ENCODE measurements at places on chromosomes 11 and 22. TPM values are rescaled to one million over a fixed set of nuclear protein-coding genes. Genes with fewer than 3 reads are reported as not detected.

GRCh38 chr11:110019675-110020074, 73.5 kb upstream of the ZC3H12C start:
- no peak for ATAC-seq

DNA sequence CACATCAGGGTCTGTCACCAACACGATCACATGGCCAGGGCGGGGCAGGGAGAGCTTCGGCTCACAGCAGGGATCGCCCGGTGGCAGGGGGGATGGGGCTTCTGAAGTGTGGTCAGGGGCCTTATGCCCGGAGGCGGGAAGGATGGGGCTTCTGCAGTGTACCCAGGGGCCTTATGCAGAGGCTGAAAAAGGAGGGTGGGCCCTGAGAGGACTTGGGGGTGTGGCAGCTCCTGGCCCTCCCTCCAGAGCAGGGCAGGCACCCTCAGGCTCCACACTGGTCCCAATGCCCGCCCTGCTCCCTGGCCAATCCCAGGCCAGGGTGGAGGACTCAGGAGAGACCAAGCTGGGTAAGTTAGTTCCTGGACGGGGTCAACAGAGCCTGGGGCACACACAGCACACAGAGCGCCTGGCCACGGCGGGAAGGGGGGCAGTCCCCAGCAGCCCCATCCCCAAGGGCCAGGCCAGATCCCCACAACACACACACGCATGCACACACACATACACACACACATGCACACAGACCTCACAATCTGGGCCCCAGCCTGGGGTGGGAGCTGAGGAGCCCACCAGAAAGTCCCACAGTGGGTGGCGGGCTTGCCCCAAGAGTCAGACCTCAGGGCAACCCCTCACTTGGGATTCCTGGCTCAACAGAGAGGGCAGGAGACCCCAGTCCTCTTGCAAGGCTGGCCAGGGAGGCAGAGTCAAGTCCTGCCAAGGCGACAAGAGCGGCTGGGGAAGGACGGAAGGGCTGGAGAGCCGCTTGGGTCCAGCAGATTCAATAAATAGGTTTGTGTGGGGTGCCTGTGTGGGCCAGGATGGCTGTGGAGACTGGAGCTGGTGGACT, 1.1 kb upstream of the CEND1 start:
- no peak for ATAC-seq

RAB36 gene
- 0.61 TPM for total RNA-seq

WNT11 gene
- total RNA-seq, result not detected

DNA sequence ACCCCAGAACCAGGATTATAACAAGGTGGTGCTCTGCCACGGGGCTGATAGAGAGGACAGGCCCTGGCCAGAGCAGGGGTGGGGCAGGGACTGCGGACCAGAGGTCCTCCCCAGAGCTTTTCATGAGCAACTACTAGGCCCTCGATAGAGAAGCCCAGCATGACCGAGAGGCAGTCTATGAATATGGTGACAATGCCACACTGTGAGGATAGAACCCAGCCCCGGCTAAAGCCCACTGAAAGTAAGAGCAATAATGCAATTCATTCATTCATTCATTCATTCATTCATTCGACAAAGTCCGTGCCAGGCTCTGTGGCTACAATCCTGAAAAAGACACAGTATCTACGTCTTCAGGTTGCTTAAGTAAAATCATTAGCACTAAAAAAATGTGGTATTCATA, 35.6 kb upstream of the CD5 start:
- ATAC-seq, result no peak

GRCh38 chr11:27295928-27296327, 67.1 kb downstream of the CCDC34 start:
- ATAC-seq, result no peak

GRCh38 chr11:7348432-7349304, 97.0 kb downstream of the SYT9 start:
- ATAC-seq, result no peak

TSGA10IP gene
- not detected for total RNA-seq

DNA sequence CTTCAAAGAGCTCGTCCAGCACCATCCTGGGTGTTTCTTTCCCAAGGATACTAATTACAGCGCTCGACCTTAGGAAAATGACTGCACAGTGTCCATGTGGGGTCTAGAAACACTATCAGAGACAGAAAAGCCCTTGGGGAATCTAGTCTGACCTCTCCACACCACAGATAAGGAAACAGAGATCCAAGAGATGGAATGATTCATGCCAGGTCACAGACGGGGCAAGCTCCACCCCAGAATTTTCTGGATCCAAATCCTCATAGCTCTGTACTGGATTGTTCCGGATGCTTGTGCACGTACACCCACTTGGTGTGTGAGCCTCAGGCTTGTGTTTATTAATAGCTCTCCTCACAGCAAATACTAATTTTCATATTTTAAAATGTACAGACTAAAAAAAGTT, 11.3 kb downstream of the ABTB2 start:
- no peak for ATAC-seq

MS4A7 gene
- total RNA-seq, result not detected

DNA sequence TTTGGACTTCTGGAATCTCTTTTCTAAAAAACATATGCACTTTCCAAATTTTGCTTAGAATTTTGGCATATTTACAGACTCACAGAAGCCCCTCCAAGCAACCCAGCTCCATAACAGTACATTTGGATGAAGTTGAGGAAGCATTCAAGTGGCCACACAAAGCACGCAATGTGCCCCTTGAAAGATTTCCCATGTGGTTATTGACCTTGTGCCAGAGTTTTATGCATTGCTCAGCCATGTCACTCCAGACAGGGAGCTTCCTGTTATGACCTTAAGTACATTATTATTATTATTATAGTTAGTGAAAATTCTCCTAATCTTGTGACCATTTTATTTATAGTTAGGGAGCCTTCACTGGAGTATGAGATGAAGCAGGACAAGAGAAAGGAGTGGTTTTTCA, 35.0 kb upstream of the BDNF start:
- ATAC-seq, result no peak

All from activated T-helper 17 cell treated with anti-CD3 and anti-CD28 coated beads, Interleukin-2, amount 50 U/mL, for 72 hours (primary cell).